MCF 10A (cell line): ENCODE measurements at places on chromosomes 1 and 21.
A peak's percentile ranks its signal among the peaks of the same experiment; 100 is the strongest.

DNA sequence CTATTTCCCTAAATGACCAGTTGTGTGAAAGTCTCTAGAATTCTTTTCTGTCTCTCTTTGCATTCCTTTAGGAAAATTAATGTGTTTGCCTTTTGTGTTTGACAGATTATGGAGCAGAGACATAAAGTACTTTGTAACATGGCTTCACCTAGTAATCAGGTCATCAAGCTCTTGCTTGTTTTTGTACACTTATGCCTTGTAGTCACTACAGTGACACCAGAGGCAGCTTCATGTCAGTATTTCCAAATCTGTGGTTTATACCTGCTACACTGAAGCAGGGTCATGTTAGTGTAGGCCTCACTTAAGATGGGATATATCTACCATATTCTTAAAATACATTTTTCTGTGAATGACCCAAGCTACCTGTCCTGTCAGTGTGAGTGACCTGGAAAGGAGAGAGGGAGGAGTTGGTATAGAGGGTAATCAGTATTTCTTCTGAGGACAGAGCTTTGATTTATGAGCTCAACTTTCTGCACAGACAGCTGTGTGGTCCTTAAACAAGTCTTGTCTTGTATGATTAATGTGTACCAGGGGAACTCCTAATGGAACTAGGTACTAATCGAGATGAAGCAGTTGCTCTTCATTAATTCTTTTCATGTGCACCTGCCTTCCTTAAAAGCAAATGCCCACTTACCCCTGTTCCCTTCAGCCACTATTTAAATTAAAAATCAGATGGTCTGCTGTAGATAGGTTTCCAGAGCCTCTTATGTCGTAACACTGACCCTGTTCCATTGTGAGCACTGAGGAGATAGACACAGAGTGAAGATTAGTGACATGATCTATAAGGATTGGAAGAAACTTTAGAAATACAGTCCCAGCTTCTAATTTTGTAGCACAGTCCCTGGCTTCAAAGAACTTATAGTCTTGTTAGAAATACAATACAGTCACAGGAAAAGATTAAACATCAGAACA, 45.7 kb downstream of the MACO1 start:
- peak; percentile 5 for DNase-seq

GRCh38 chr1:236345728-236346127, 48.4 kb upstream of the EDARADD start:
- peak; percentile 33 for DNase-seq

DNA sequence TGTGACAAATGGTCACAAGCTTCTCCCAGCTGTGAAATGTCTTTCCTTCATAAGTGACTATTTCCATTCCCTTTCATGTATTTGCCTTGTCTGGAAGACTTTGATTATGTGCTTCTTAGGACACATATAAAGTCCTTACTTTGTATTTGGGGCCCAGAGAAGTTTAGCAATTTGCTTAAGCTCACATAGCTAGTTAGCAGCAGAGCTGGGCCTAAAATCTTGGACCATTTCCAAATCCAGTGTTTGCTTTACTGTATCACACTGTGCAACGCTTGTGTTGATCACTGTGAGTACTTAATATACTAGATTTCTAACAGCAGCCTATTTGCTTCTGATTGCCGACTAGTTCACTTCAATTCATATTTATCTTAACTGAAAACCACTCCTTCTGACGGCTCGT, 2.2 kb upstream of the KCNA3 start:
- no peak for DNase-seq

DNA sequence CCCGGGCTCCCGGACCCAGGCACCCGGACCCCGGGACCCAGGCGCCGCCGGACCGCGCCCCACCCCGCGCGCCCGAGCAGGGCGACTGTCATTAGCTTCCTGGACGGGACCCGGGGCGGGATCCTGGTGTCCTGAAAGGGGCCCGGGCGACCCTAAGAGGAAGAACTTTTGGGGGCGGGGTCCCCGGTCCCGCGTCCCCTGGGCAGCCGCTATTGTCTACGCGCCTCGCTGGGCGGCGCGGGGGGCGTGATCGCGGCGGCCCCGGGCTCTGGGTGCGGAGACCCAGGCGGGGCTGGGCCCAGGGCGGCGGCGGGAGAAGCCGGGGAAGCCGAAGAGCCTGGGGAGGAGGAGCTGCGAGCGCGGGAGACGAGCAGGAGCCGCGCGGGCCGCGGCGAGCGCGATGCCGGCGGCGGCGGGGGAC, 465 bp downstream of the HUNK start:
- DNase-seq: no peak

DNA sequence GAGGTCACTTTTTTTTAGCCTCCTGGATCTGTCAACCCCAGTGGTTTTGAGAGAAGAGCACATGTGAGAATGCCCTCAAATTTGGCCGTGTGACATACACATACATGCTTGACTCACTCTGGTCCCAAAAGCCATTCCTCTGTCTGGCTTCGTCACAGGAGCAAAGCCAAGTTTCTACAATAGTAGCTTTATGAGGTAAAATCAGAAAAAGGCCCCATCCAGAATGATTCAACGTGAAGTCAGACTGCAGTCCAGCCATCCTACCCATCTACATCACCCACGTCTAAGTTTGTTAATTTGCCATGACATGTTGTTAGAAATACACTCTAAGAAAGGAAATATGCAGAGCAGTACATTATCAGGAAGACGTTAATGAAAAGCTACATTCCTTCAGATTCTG, 245.2 kb downstream of the SDCCAG8 start:
- peak; percentile 18 for DNase-seq
